Activated CD8-positive, alpha-beta memory T cell treated with anti-CD3 and anti-CD28 coated beads, Interleukin-2, amount 10 ng/mL, durations not matched to agents 7 days and 5 days (primary cell): ENCODE measurements at places on chromosomes 2 and 18.

DNA sequence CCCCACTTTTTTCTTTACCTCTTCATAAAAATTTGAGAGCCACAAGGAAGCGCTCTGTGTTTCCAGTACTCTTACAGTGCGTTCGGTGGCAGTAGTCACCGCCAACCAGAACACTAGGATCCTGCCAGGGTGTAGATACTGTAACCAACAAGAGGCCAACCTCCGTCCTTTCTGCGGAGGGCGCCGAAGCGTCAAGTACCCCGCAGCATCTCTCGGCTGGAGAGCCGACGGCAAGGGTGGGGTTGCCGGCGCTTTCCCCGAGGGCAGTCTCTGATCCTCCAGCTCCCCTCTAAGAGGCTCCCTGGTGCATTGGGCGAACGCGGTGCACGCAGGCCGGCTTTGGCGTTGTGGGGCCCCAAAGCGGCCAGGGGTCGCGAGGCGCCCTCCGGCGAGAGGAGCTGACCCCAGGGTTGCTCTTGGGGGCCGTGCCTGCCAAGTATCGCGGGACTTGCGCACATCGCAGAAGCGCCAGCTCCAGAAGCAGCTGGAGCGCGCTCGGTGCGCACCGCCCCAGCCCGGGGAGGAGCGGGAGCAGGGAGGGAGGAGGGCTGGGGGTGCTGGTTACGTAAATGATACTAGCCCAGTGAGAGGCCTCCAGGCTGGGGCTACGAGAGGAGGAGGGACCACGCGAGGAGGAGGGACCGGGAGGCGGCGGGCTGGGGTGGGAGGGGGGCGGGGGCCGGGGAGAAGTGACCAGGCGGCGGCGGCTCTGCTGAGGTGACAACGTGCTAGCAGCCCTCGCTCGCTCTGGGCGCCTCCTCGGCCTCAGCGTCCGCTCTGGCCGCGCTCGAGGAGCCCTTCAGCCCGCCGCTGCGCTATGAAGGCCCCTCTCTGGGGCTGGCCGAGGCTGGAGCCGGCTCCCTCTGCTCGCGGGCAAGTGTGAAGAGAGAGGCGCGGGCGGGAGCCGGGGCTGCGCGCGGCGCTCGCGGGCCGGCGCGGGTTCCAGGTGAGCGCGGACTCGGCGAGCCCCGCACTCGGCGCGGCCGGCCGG is at the start of gene GALNT13:
TSS of gene GALNT13 (plus strand) at position 692 of the 991 bp plus-strand sequence.
- DNase-seq, result no peak

DNA sequence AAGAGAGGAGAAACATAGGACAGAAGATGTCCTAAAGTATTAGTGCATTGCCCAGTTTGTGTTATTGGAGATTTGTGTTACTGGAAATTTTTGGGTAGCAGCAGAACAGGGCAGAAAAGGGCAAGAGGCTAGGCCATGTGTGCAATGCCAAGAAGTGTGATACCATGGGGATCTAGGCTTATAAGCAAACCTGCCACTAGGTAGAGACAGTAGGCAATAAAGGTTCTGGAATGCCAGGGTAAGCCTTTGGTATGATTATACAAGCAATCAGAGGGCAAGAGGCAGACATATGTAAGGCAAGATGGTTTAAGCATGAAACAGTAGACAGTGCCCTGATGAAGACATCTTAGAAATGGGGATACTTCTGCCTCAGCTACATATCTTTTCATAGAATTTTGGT is 12.3 kb upstream of the CERS6 start:
- DNase-seq, result no peak

GRCh38 chr2:37402636-37403035 is 58.2 kb downstream of the QPCT start:
- DNase-seq, result no peak

DNA sequence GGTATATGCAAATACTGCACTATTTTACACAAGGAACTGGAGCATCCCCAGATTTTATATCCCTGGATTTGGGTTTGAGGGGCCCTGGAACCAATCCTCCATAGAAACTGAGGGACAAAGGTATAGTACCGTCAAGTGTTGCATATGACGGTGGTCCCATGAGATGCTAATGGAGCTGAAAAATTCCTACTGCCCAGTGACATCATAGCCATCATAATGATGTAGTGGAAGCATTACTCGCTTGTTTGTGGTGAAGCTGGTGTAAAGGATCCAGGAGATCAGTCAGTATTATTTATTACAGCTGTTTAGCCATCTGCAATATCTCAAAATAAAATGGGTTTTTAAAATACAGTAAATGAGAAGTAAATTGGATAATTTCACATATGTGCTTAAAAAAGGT is 496.6 kb upstream of the HS6ST1 start:
- no peak for DNase-seq

- no peak for DNase-seq
Measured at GRCh38 chr2:217469203-217469810, 533.5 kb downstream of the TNS1 start.

DNA sequence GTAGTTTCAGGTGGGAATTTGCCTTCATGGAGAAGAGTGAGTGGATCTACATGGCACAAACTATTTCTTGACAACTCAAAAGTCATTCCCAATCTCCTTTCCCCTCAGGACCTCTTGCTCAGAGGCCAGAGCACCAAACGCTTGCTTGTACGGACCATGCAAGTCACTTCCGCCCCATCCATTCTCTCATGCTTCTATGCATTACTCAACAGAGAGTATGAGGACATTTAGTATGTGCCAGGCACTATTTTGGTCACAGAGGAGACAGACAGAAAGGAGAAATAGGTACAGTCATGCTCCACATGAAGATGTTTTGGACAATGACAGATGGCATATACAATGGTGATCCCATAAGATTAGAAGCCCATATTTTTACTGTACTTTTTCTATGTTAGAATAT is 117.5 kb downstream of the ACTR3 start:
- no peak for DNase-seq

DNA sequence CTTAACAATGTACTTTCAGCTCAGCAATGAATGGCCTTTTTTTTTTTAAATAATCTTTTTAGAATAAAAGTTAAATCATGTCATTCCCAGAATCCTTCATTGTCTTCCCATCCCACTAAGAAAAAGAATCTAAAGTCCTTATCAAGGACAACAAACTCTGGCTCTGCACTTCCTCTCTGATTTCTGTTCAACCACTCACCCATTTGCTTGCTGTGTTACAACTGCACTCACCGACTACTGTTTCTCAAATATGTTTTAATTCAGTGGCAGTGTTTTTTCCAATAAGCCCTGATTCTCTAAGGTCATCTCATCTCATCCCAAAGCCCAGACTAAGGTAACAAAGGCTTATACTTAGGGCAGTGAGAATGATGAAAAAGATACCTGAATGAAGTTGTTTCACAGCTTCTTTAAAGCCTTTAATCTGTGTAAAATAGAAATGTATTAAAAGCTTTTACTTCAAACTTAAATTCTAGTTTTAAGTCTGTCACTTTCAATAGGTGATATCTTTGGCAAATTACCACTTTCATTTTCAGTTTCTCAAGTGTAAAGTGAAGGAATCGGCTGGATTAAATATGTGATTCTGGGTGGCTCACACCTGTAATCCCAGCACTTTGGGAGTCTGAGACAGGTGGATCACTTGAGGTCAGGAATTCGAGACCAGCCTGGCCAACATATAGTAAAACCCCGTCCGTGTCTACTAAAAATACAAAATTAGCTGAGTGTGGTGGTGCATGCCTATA is 87.6 kb downstream of the RBBP8 start:
- no peak for DNase-seq

- DNase-seq, result no peak
Measured at GRCh38 chr2:104854498-104855220, 744 bp downstream of the POU3F3 start.

DNA sequence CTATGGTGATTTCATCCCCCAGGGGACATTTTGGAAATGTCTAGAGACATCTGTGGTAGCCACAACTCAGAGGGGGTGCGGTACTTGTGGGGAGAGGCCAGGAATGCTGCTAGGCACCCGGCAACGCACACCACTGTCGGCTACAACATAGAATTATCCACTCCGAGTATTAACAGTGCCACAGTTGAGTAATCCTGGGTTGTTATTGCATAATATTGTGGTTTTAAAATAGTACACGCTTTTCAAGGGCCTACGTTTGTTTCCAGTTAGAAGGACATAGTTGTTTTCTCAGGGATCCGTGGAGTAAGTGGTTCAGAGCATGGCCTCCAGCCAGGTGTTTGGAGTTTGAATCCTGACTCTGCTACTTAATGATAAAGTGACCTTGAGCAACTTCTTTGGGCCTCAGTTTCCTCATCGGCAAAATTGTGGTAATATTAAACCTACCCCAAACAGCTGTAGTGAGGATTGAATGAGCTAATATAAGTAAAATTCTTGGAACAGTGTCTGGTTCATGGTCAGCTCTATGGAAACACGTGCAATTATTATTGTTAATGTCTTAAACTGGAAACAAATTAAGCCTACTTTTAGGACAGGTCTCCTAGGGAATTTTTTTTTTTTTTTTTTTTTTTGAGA is 24.5 kb downstream of the CYP27A1 start:
- no peak for DNase-seq

GRCh38 chr2:44005846-44006245 is 10.1 kb upstream of the LRPPRC start:
- DNase-seq, result no peak

GRCh38 chr2:182448371-182448770 is 21.5 kb upstream of the PDE1A start:
- no peak for DNase-seq

DNA sequence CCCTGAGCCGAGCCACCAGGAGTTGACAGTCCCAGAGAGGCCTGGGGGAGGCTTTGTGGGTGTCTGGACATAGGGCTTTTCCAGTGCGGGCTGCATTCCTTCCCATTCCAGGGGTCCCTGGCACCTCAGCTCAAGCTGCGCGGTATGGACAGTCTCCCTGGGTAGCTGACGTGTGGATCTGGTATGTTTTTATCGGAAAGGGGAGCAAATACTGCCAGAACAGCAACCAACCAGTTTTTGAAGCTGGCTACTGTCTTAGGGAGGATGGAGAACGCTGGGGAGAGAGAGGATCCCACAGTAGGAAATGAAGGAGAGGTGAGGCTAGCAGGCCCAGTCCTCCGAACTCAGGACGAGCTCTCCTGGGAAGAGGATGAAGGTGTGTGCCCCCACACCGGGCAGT is 103.8 kb upstream of the APCDD1 start:
- no peak for DNase-seq

- DNase-seq, result no peak
Measured at GRCh38 chr2:30894498-30895119, 87.4 kb upstream of the CAPN13 start.

- DNase-seq, result no peak
Measured at GRCh38 chr2:219723311-219723710, 95.9 kb downstream of the SLC4A3 start.

DNA sequence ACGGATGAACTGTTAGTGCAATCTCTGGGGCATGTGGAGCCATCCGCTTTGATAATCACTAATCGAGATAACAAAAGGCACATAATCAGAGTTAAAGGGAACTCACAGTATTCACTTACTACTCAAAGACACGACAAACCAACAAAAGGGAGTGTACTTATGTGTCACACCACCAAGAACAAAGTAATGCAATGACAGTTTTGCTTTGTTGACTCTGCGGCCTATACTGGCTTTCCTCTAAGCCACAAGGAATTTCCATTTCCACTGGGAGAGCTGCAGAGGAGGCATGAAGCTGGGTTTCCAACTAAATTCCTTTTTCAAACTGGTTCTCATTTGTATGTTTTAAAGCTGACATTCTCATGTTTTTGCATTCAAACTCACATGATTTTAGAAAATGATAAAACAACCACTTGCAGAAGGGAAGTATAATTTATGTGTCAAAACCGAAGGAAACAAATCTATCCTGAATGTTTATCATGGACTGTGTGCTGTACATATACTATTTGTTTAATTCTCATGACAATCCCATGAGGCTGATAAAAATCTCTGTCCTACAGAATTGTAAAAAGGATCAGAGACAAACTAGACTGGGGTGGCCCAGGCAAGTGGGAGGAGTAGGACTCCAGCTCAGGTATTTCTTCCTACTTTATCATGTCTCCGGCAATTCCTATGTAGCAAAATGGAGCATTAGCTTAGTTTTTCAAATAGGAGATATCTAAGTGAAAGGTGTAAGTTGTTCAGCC is 149.6 kb upstream of the SMAD7 start:
- DNase-seq, result no peak

DNA sequence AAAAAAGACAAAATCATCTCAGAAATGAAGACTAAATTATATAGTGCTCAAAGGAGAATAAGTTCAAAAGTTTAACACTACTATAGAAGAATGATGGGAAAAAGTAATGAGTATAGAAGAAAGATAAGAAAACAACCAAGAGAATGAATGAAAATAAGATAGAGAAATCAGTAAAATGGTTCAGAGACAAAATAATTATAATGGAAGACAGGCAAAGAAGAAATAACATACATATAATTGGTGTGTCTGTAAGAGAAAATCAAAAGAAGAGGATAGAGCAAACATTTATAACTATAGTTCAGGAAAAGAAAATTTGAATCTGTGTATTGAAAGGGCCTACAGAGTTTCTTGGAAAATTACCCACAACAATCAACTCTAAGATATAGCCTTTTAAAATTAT is 43.5 kb downstream of the DNAH6 start:
- no peak for DNase-seq

DNA sequence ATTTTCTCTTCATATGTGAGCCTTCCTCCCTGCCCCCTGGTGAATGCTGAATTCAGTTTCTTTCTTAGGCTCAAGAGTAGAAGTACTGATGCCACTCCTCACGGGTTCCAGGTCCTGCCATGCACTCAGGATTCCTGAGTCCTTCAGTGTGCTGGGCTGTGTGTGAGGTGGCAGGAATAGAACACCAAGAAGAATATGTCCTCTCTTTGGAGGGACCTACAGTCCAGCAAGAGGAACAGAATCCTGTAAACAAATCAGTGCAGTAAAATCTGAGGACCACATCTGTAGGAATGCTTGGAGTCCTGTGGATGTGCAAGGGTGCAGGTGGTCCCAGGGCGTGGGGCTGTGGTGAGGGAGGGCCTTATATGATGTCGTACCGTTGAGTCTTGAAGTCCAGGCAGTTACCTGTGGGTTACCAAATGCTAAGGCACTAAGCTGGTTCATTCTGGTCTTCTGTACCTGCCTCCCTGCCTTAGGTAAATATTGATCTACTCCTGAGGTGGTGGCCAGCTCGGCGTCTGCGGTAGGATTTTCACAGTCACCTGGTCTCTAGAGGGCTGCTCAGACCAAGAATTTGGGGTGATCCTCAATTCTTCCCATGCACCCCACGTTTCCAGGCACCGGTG is 5.5 kb downstream of the ASAP2 start:
- DNase-seq, result no peak

GRCh38 chr18:24201699-24202687 is 63.1 kb downstream of the CABYR start:
- DNase-seq, result no peak

GRCh38 chr2:199439066-199439465 is 18.7 kb downstream of the SATB2 start:
- no peak for DNase-seq

GRCh38 chr18:11747731-11748130 is 58.7 kb downstream of the GNAL start:
- no peak for DNase-seq
